Heart right ventricle (tissue), 16 donors: ENCODE measurements at places on chromosomes 5 and 9.
A peak's percentile ranks its signal among the peaks of the same experiment; 100 is the strongest.

GRCh38 chr5:39519566-39520231 is 94.9 kb upstream of the DAB2 start:
- H3K27ac ChIP-seq: no peak overlapping the region
- no peak for DNase-seq
- no peaks in the 10 kb centered on the region for H3K36me3 ChIP-seq
- H3K27me3 ChIP-seq: no peaks in the 10 kb centered on the region
- H3K4me1 ChIP-seq: peaks cover 21% of the 10 kb centered on the region

GRCh38 chr5:142461028-142461590 is 136.3 kb upstream of the SPRY4 start:
- H3K36me3 ChIP-seq: no peaks in the 10 kb centered on the region
- H3K27ac ChIP-seq: no peak overlapping the region
- no peaks in the 10 kb centered on the region for H3K4me1 ChIP-seq
- no peak overlapping the region for H3K4me3 ChIP-seq

DNA sequence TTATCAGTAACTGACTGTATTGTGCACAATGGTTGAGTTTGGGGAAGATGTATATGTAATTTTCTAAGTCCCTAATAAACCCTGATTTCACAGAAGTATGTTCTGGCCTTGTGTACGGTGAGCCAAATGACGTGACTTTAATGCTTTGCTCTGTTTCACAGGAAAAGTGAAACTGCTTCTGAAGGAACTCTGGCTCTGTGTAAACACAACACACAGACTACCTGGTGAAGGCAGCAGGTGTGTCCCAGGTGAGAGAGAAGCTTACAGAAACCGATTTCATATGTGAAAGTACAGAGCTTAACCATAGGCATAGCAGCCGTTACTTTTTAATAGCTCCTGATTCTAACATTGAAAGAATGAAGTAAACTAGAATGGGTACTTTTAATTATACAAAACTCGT is 31.9 kb downstream of the ICE1 start:
- no peak for DNase-seq
- no peaks in the 10 kb centered on the region for H3K27me3 ChIP-seq
- H3K4me3 ChIP-seq: no peak overlapping the region

- H3K4me1 ChIP-seq: peaks cover 36% of the 10 kb centered on the region
- no peak overlapping the region for H3K4me3 ChIP-seq
- no peaks in the 10 kb centered on the region for H3K36me3 ChIP-seq
- peaks cover 10% of the 10 kb centered on the region for H3K27me3 ChIP-seq
- no peak overlapping the region for H3K27ac ChIP-seq
- DNase-seq: peak; percentile 13
Measured at GRCh38 chr5:179318221-179318955, 26.9 kb downstream of the ADAMTS2 start.

DNA sequence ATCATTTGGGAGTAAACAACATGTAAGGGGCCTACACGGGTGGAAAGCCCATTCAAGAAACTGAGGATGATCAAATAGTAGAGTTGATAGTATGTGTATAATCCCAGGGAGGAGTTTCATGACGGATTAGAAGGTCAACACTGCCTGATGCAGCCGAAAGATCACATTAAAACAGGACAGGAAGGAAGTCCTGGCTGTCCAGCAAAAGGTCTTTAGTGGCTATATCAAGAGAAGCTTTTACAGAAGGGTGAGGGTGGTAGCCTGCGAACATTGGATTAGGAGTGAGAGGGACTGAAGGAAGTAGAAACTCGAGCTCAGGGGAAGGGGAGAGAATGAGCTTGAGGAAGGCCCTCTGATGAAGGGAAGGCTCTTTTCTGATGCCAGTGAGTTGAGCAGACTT is 36.0 kb downstream of the DOCK8 start:
- H3K27ac ChIP-seq: no peak overlapping the region
- no peaks in the 10 kb centered on the region for H3K36me3 ChIP-seq
- DNase-seq: no peak
- no peak overlapping the region for H3K4me3 ChIP-seq

- no peak overlapping the region for H3K4me3 ChIP-seq
- no peak for DNase-seq
- no peaks in the 10 kb centered on the region for H3K36me3 ChIP-seq
Measured at GRCh38 chr5:33721491-33722200, 170.1 kb downstream of the ADAMTS12 start.

GRCh38 chr5:42522783-42523182 is 99.5 kb downstream of the GHR start:
- H3K4me1 ChIP-seq: no peaks in the 10 kb centered on the region
- no peak overlapping the region for H3K4me3 ChIP-seq
- H3K27ac ChIP-seq: no peak overlapping the region
- no peaks in the 10 kb centered on the region for H3K27me3 ChIP-seq
- DNase-seq: no peak

DNA sequence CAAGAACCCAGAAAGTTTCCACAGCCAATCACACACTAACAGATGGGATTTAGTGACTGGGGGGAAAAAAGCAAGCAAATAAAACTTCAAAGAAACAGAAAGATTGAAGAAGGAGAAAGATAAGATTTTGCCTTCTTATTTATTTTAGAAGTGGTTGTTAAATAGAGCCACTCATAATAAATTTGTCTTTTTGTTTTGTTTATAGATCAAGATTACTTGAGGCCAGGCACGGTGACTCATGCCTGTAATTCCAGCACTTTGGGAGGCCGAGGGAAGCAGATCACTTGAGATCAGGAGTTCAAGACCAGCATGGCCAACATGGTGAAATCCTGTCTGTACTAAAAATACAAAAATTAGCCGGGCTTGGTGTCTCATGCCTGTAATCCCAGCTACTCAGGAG is 94.9 kb upstream of the RANBP3L start:
- H3K36me3 ChIP-seq: no peaks in the 10 kb centered on the region
- no peak overlapping the region for H3K27ac ChIP-seq
- H3K4me3 ChIP-seq: no peak overlapping the region

DNA sequence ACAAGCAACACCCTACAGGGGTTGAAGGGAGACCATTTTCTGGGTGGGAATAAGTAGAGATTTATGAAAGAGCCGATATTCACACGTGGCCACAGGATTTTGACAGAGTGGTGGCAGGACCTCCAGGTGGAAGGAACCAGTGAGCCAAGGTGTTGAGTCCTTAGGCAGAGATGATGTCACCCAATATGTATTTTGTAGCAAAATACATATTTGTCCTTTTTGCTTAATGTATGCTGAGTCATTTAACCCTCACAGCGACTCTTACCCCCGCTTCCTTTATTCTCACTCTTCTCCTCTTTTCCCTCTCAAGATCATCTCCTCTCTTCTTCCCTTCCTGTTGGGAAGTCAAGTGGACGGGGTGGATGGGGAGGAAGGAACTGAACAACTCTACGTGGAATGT is 215.7 kb upstream of the S1PR3 start:
- no peak for DNase-seq
- no peaks in the 10 kb centered on the region for H3K27me3 ChIP-seq
- peaks cover 24% of the 10 kb centered on the region for H3K4me1 ChIP-seq

- DNase-seq: no peak
- H3K36me3 ChIP-seq: no peaks in the 10 kb centered on the region
- H3K27me3 ChIP-seq: no peaks in the 10 kb centered on the region
- no peaks in the 10 kb centered on the region for H3K4me1 ChIP-seq
- H3K4me3 ChIP-seq: no peak overlapping the region
Measured at GRCh38 chr5:9789777-9790176, 159.6 kb upstream of the TAS2R1 start.

- no peaks in the 10 kb centered on the region for H3K4me1 ChIP-seq
- no peaks in the 10 kb centered on the region for H3K36me3 ChIP-seq
- H3K27me3 ChIP-seq: no peaks in the 10 kb centered on the region
Measured at GRCh38 chr5:153404747-153405146, 85.7 kb upstream of the GRIA1 start.

DNA sequence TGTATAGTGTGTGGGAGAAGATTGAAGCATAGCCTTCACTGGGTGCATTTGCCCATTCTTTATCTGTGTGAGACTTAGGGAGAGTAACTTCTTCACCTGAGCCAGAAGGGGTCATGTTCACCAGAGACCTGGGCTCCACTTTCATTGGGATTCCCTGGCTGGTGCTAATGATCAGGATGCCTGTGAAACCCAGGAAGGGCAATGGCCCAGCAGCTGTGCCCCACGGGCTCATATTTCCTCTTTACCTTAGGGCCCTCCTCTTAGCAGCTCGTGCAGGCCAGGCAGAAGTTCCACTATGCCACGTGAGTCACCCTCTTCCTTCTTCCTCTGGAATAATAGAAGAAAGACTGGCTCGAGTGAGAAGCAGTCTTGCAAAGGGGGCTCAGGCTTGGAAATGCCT is 5.0 kb downstream of the PPARGC1B start:
- no peak for DNase-seq
- no peaks in the 10 kb centered on the region for H3K36me3 ChIP-seq
- H3K27ac ChIP-seq: no peak overlapping the region
- peak overlapping the region; percentile 97 for H3K4me3 ChIP-seq
- no peaks in the 10 kb centered on the region for H3K27me3 ChIP-seq

DNA sequence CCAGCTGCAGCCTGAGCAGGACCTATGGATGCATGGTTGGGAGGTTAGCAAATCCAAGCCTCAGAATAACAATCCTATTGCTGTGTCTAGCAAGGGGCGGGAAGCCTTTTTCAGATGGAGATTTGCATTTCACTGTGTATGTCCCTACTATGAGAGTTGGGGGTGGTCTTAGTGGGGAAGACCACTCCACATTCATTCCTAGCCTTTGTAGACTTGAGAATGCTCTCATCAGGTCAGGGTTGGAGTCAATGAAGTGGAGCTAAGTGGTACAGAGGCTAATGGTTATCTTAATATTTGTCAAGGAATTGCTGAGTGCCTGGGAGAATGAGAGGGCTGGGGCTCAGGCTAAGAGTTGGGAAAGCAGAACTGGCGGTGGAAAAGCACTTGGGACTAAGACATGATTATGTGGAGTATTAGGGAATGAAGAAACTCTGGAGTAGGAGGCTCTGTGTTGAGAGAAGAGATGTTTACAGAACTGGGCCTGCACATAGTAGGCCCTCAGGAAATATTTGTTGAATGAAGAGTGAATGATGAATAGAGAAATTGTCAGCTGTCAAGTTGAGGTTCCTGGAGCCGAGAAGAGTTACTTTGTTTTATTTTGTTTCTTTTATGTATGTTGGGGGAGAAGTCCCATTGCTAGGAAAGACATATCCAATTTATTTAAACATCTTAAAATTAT is 175.5 kb upstream of the SPRY4 start:
- no peaks in the 10 kb centered on the region for H3K4me1 ChIP-seq
- H3K4me3 ChIP-seq: no peak overlapping the region
- H3K36me3 ChIP-seq: no peaks in the 10 kb centered on the region
- H3K27me3 ChIP-seq: no peaks in the 10 kb centered on the region
- no peak for DNase-seq

DNA sequence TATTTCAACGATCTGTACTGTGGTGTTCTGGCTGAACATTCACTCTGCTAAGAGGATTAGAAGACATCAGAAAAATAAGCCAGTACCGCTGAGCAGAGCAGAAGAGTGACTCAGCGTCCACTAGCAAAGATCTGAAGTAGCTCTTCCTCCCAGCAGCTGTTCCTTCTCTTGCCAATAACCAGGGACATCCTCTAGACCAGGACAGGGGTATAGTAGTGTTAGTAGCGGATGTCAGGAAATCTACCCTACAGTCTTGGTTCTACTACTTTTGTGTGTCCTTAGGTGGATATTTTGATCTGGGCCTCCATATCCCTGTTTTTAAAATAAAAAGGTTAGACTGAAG is 103.6 kb downstream of the TSSK1B start:
- H3K36me3 ChIP-seq: no peaks in the 10 kb centered on the region
- no peaks in the 10 kb centered on the region for H3K27me3 ChIP-seq
- H3K4me1 ChIP-seq: peaks cover 11% of the 10 kb centered on the region
- H3K27ac ChIP-seq: no peak overlapping the region

GRCh38 chr5:165673499-165673898 is 2168.1 kb downstream of the MAT2B start:
- H3K27me3 ChIP-seq: no peaks in the 10 kb centered on the region
- no peak overlapping the region for H3K4me3 ChIP-seq
- DNase-seq: no peak
- H3K4me1 ChIP-seq: no peaks in the 10 kb centered on the region
- no peaks in the 10 kb centered on the region for H3K36me3 ChIP-seq

GRCh38 chr9:107805201-107805600 is 315.6 kb upstream of the KLF4 start:
- no peak overlapping the region for H3K27ac ChIP-seq
- no peak for DNase-seq
- no peaks in the 10 kb centered on the region for H3K4me1 ChIP-seq
- H3K4me3 ChIP-seq: no peak overlapping the region

GRCh38 chr5:73369278-73369677 is 79.3 kb downstream of the FOXD1 start:
- H3K4me1 ChIP-seq: no peaks in the 10 kb centered on the region
- no peaks in the 10 kb centered on the region for H3K36me3 ChIP-seq

DNA sequence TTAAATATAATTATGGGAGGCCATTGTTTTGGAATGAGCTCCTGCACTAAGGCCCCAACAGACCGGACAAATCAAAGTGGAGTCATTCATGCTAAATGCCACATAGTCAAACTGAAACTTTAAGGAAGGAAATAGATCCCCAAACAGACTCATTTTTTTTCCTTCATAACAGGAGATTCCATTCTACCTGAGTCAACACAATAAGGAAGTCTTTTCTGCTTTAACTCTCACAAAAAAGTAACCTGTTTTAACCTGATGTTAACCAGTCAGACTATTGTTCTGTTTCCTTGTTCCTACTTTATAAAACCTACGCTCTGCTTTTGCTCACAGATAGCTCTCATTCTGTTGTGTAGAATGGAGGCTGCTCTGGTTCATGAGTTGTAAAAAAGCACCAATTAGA is 234.9 kb downstream of the YTHDC2 start:
- H3K36me3 ChIP-seq: no peaks in the 10 kb centered on the region
- H3K27me3 ChIP-seq: no peaks in the 10 kb centered on the region
- DNase-seq: no peak

DNA sequence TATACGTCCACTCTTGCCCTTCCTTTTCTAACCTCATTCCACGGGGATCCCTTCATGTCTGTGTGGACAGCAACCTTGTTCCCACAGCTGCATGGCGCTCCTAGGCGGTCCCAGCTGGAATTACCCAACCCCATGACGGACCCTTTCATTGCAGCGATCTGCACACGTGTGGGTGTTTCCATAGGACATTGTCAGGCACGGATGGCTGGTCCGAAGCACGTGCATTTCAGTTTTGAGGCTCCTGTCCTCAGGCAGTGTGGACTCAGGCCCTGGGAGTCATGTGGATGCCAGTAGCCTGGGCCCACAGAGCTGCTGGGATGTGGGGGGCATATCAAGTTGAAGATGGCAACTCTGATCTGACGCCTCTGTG is 15.0 kb downstream of the CARD19 start:
- H3K4me1 ChIP-seq: no peaks in the 10 kb centered on the region
- no peak for DNase-seq
- no peak overlapping the region for H3K27ac ChIP-seq
- H3K4me3 ChIP-seq: no peak overlapping the region
- peaks cover 11% of the 10 kb centered on the region for H3K36me3 ChIP-seq

- no peak for DNase-seq
- H3K27ac ChIP-seq: no peak overlapping the region
- H3K27me3 ChIP-seq: no peaks in the 10 kb centered on the region
- no peaks in the 10 kb centered on the region for H3K36me3 ChIP-seq
Measured at GRCh38 chr5:151251621-151252020, 1.4 kb upstream of the GM2A start.

GRCh38 chr5:173671121-173671949 is 54.9 kb upstream of the BOD1 start:
- H3K27me3 ChIP-seq: no peaks in the 10 kb centered on the region
- H3K4me3 ChIP-seq: peak overlapping the region; percentile 19
- H3K36me3 ChIP-seq: no peaks in the 10 kb centered on the region
- DNase-seq: peak; percentile 47
- H3K4me1 ChIP-seq: peaks cover 25% of the 10 kb centered on the region

- no peak overlapping the region for H3K4me3 ChIP-seq
- H3K36me3 ChIP-seq: no peaks in the 10 kb centered on the region
- no peak overlapping the region for H3K27ac ChIP-seq
- peaks cover 17% of the 10 kb centered on the region for H3K4me1 ChIP-seq
- DNase-seq: no peak
Measured at GRCh38 chr5:100832252-100833230, 70.5 kb downstream of the ST8SIA4 start.
